ENCODE measurements at places on chromosomes 5 and 9.

DNA sequence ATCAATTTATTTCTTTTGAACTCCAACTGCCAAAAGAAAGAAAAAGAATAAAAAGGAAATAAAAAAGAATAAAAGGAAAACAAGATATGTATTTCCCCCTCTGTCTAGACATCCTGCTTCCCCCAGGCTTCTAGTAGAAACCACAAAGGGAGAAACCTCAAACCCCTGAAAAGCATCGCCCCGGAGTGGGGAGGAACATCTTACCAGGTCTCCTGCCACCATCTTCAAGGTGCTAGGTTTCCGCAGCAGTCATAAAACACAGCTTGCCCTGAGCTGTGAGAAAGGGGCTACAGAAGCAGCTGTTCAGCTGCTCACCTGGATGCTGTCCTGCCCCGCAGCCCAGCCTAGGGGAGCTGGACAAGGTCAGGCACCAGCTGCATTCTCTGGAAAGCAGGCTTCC is 487.7 kb downstream of the GADD45G start:
- no peak for DNase-seq

DNA sequence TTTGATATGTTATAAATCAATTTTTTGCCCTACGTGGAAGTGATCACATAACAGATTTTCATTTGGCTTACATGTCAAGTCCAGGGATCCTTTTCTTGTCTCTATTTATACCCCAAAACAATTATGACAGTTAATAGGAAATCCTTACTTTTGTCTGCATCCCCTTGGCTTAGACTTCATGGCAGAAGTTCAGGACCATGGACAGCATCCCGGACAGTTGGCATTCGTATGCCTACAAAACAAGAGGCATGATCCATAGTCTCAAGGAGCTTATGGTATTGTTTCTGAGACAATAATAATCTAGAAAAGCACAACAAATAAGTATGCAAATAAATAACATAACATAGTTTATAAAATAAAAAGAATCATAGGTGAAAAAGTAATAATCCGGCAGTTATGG is 214.3 kb upstream of the GRIA1 start:
- DNase-seq = peak; percentile 11

DNA sequence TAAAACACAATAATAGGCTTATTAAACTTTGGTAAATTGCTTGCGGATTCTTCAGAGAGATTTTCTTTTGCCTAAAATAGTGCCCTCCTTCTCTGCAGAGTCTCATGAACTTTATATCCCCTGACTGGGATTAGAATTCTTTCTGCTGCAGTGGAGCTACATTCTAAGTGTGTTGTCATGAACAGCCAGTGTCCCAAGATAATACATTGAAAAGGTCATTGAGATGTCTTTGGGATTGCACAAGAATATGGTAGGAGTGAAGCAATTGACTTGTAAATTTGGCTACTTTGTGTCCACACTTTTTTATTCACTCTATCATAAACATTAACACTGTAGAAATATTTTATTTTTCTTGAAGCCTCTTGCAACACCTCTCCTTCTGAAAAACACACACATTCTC is 604.5 kb downstream of the GABRG2 start:
- DNase-seq = no peak

DNA sequence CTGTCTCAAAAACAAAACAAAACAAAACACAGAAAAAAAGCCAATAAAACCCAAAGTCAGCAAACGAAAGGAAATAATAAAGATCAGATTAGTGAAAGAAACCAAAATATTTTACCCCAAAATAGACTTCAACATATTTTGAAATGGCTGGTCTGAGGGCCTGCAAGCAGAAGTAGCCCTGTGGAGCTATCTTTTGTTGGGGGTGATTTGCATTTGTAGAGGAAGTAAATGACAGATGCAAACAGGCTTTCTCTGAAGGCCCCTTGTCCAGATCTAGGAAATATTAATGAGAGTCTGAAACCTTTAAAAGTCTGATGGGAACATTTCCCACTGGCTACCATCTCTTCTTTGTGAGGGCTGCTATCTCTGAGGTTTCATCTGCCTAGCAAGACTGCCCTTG is 74.0 kb downstream of the GCNT4 start:
- no peak for DNase-seq

- peak; percentile 90 for DNase-seq
Measured at GRCh38 chr5:179166886-179167841, 107.0 kb downstream of the ZNF354C start.

GRCh38 chr5:100641833-100642232 is 106.7 kb downstream of the FAM174A start:
- no peak for DNase-seq

DNA sequence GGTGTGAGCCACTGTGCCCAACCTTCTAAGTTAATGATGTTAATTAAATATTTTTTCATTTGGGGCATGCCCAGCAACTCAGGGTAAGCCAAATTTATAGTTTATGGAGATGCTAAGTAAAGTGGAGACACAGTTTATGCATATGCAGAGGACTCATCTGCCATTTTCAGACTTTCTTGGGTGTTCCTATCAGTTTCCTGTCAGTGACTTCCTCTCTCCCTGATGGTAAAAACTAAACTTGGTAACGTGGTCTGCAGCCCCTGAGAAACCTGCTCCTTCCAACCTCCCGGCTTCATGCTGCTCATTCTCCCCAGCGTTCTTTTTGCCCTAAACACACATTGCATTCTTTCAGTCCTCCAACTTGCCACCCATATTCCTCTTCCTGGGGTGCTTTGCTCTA is 48.4 kb upstream of the TUT7 start:
- no peak for DNase-seq

- peak; percentile 41 for DNase-seq
Measured at GRCh38 chr9:127204771-127205470, 59.7 kb upstream of the GARNL3 start.

DNA sequence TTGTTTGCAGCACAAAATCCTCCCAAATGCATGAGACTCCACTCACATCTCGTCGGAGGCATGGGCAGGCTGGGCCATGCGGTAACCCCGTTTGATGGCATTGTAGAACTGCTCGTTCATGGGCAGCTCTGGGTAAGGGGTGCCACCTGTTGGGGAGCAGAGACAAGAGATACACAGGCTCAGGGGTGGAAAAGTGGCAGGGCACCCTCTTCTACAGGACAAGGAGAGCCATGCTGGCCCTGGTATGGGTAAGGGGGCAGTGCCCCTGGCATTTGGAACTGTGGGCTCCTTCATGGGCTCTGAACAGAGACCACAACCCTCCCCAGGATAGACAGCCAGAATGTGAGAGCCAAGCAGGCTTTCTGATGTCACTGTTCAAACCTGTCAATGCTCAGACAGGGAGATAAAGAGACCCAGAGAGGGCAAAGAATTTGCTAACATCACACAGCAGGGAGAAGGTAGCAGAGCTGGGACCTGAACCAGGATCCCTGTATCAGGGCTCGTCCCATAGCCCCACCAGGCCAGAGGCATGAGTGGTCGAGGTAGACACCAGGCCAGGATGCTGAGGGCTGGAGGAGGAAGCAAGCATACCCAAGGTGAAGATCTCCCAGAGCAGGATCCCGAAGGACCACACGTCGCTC is 33.2 kb upstream of the CSF1R start:
- DNase-seq = no peak

DNA sequence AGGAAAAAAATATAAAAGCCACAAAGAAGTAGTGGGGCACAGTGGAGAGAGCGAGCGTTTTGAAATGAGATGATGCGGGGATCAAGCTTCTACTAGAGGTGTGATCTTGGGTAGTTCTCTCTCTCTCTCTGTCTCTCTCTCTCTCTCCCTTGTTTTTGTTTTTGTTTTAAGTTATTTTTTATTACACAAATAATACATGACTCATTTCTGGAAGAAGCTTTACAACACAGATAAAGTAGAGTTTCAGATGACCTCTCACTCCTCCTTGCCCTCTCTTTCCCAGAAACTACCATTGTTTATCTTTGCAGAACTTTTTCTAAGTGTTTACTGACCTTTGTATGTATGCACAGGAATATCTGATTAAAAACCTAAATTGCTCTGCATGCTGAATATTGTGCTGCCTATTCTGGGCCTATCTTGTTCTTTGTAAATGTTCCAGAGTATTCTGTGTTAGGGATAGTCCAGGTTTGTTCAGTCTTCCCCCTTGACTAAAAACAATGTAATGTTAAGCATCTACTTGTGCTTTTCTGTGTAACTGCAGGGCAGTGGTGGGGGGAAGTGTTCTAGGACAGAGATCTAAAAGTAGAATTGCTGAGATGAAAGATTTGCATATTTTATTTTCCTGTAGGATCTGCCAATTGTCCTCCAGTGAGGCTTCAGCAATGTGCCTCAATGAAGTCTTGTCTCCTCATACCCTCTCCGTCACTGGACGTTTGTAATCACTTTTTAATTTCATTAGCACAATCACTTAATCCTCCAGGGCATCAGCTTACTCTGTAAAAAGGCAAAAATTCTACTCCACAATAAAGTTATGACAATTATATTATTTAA is 52.0 kb downstream of the FYB1 start:
- DNase-seq = no peak

- DNase-seq = no peak
Measured at GRCh38 chr5:151642472-151643140, 44.1 kb downstream of the SPARC start.

DNA sequence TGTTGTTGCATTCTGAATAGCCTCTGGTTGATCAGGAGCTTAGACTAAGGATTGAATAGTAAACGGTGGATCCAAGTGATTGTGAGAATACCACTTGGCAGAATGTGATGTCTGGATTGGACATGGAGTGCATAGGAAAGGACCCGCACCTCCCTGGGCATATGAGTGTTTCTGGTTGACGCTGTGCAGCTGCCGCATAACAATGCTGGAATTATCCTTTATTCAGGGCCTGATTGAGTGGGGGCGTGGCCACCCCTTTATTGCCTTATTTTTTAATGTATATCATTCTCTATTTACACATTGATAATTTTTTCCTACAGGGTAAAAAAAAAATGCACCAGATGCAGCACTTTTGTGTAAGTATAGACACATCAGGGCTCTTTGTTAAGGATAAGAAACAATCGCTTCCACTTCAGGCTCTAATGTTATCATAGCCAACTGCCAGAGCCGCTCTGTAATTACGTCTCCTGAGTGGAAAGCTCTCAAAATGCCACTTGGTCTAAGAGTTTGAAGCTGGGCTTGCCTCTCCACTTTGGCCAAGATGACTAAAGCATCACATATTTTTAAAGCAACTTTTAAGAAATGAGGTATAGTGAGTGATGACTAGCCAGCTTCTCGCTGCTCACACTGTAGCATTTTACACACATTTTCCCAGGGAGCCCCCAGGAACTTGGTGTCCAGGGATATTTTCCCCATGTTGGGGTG is 5.7 kb downstream of the FGD3 start:
- DNase-seq = no peak

DNA sequence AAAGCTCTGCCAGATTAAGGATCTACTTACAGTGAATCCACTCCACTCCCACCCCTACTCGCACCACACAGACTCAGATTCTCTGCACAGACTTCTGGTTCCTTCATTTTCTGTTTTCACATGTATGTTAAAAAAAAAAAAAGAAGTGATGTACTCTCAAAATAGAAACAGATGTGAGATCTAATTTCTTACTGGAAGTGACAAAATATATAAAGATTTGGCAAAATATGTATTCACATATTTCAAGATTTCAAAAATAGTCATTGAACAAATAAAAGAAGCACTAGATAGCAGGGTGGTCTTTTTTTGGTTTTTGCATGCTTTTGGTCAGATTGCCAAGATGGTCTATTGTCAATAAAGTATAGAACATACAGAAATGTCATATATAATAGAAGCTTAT is 379.2 kb downstream of the TMEM167A start:
- no peak for DNase-seq
